ENCODE measurements at places on chromosomes 5 and 9.

GRCh38 chr5:153520137-153520536 lies 29.7 kb downstream of the GRIA1 start:
- no peak for DNase-seq

DNA sequence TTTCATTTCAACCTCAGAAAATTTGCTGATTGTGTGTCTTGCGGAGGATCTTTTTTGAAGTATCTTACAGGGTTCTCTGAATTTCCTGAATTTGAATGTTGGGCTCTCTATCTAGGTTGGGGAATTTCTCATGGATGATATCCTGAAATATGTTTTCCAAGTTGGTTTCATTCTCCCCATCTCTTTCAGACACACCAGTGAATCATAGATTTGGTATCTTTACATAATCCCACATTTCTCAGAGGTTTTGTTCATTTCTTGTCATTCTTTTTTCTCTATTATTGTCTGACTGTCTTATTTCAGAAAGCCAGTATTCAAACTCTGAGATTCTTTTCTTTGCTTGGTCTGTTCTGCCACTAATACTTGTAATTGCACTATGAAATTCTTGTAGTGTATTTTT lies 456.9 kb downstream of the PRELID2 start:
- no peak for DNase-seq

DNA sequence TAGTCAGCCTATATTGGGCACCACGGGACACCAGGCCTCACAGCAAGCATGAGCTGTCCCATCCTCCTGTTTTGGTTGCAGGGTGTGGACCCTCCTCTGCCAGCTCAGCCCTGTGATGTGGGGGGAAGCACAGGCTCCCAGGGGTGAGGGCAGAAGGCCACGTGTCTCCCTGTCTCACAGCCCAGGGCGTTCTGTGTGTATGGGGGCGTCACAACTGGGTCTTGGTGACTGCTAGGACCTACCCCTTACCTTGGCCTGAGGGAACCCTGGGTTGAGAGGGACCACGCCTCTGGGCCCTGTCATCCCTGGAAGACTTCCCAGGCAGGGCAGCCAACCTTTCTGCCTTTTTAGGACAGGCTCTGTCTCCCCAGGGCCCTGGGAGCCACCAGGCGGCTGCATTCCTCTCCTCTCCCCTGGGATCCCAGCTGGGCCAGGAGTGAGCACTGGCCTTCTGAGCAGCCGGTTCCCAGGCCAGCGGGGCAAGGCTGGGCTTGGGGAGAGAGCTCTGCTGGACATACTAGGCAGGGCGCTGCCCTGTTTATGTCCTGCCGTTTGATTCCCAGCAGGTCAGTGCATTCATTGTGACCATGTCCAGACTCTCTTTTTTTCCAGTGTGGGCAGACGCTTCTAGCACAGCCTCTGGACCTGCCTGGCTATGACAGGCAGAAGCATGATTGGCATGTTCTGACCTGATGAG lies 97.4 kb downstream of the DAB2IP start:
- no peak for DNase-seq

- no peak for DNase-seq
Measured at GRCh38 chr5:14265570-14265969, 122.4 kb downstream of the TRIO start.

DNA sequence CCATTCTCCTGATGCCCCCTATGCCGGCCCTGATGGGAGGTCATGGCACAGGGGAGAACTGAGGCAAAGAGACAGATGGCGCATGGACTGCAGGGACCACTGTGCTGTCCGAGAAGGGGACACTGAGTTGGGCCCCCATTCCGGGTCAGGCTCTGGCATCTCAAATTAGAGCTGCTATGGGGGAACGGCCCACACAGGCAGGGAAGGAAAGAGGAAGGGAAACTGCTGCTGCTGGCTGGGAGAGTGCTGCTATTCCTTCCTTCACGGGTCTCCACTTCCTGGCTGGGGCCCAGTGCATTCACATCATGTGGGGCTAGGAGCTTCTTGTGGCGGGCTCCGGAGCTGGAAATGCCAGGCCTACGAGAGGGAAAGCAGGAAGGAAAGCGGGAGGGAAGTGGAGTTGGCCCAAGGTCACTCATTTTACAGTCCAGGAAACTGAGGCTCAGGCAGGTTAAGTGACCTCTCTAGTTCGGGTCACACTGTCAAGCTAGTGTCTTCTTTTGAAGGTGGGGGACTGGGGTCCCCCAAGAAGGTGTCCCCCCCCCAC lies 1.3 kb upstream of the CARD19 start:
- no peak for DNase-seq

- DNase-seq = no peak
Measured at GRCh38 chr5:17177501-17178372, 39.7 kb upstream of the BASP1 start.

- no peak for DNase-seq
Measured at GRCh38 chr5:139108063-139108824, 89.9 kb downstream of the SIL1 start.

GRCh38 chr5:176365351-176366231 lies at the start of gene ARL10:
TSS of gene ARL10 (plus strand) at chr5:176365487. CDS start at chr5:176365564, 77 bp downstream.
- DNase-seq = no peak

- DNase-seq = no peak
Measured at GRCh38 chr9:99565203-99565602, 256.5 kb upstream of the NR4A3 start.

DNA sequence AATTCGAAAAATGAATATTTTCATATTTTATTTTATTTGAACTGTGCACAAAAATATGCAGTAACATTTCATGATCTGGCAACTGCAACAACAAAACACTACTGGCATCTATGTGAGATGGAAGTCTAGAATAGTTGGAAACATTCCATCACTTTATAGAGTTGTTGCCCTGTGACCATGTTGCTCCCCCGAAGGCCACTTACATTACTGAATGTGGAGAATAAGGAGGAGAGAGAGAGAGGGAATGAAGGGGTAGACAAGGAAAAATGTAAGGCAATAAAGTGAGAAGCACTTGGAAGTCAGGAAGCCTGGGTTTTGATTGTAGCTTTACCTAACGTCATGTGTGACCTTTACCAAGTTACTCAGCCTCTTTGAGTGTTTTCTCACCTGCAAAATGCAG lies 437.2 kb upstream of the EDIL3 start:
- DNase-seq = no peak

DNA sequence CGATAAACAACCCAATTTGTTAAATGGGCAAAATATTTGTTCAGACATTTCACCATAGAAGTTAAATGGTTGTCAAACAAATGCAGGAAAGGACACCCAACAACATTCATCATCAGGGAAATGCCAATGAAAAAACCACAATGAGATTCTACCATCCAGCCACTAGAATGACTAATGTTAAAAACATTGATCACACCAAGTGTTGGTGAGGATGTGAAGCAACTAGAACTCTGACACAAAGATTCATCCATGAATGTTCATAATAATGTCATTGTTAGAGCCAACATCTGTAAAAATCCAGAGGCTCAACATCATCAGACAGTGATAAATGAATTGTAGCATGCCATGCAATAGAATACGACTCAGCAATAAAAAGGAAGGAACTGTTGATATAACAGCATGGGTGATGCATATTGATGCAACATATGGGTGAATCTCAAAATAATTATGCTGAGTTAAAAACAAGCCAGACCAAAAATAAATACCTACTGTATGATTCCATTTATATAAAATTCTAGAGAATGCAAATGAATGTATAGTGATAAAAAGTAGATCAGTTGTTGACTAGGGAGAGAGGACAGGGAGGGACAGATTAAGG lies 55.9 kb upstream of the UNC5A start:
- DNase-seq = no peak

DNA sequence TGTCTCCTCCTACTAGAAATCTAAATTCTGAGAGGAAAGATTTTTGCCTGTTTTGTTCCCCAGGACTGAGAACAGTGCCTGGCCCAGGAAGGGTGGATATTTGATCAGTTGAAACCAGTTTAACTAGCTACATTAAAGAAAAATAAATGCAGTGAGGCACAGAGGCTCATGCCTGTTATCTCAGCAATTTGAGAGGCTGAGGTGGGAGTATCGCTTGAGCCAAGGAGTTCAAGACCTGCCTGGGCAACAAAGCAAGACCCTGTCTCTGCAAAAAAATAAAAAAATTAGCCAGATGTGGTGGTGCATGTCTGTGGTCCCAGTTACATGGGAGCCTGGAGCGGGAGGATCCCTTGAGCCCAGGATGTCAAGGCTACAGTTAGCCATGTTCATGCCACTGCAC lies 104.8 kb upstream of the CPEB4 start:
- no peak for DNase-seq

GRCh38 chr9:32587901-32588300 lies 14.9 kb upstream of the NDUFB6 start:
- DNase-seq = no peak

DNA sequence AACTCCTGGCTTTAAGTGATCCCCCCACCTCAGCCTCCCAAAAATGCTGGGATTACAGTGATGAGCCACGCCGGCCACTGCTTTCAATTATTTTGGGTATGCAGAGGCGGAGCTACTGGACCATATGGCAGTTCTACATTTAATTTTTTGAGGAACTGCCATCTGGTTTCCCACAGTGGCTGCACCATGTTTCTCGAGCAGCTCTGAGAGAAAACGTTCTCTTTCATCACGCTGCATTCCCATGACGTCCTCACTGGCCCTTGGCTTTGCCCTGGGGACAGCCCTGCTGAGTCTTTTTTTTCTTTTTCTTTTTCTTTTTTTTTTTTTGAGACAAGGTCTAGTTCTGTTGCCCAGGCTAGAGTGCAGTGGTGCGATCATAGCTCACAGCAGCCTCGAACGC lies 35.5 kb upstream of the GRHPR start:
- no peak for DNase-seq

- no peak for DNase-seq
Measured at GRCh38 chr5:177595991-177596774, 3.7 kb upstream of the B4GALT7 start.

GRCh38 chr9:136725612-136726011 lies 13.2 kb downstream of the DIPK1B start:
- no peak for DNase-seq

DNA sequence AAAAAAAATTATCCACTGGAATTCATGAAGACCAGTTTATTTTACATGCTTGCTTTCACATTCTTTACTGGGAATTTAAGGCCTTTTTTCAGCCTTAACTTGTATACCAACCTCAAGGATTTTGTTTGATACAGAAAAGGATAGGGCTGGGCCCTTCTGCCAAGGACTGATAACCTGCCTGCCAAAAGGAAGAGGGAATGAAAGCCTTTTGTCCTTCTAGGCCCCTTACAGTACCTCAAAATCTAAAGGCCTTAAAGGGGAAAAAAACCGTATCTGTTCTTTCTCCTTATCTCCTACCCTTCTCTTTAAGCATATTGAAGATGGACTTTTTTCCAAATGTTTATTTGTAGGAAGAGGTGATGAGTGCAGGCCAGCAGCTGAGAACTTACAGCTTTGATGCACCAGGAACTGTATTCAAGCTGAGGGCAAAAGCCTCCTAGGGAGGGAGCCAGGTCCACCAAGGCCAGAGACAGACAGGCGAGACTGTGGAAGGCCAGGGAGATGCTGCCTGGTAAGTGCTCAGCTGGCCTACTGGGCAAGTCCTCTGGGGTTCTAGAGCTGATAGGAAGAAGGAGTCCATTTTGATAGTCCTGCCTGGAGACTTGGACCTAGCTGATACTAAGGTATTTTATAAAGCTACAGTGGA lies 31.8 kb downstream of the FAXDC2 start:
- no peak for DNase-seq

GRCh38 chr5:153489611-153490010 lies 859 bp upstream of the GRIA1 start:
- DNase-seq = no peak

- peak; percentile 46 for DNase-seq
Measured at GRCh38 chr5:159915904-159916840, at the start of gene ADRA1B. TSS of gene ADRA1B (plus strand) at chr5:159916482. CDS start at chr5:159916906, 424 bp downstream.

DNA sequence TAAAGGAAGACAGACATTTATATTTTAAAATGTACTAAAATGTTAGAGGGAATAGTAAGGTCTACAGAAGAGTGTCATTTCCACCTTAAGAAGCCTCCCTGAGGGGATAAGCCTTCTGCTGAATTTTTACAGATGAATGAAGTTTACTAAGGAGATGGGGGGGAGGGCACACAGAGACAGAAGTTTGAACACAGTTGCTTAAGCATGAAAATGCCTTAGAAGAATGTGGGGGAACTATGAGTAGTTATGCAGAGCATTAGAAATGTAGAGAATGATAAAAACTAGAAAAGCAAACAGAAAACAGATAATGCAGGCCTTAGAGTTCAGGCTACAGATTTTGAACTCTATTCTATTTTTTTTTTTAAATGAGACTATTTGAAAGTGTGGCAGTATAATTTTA lies 232.2 kb upstream of the VLDLR start:
- no peak for DNase-seq

DNA sequence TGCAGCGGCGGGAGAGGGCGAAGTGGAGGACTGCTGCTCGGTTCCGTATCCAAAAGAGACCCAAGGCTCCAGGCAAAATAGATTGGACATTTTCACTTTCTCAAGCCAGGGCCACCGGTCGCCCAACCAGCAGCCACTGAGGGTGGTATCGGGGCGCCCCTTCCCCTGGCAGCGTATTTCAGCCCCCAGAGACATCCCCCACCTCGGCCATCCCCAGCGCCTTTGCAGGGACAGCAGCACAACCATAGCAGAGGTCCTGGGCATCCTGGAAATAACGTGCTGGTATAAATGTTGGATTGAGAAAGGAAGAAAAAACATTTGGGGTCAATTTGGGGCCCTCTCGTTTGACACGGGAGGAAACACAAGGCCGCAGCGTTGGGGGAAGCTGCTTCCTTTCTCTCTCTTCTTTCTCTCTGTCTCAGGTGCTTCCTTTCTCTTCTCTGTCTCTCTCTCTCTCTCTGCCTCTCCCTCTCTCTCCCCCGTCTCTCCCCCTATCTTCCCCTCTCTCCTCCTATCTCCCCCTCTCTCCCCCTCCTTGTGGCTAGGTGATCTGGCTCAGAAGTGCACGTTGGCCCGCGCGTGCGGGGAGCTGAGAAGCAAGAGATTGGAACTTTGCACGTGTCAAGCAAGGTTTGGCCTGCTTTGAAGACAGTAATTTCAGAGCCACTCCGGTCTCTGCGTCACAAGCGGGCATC lies 624 bp upstream of the RETREG1 start:
- DNase-seq = no peak

DNA sequence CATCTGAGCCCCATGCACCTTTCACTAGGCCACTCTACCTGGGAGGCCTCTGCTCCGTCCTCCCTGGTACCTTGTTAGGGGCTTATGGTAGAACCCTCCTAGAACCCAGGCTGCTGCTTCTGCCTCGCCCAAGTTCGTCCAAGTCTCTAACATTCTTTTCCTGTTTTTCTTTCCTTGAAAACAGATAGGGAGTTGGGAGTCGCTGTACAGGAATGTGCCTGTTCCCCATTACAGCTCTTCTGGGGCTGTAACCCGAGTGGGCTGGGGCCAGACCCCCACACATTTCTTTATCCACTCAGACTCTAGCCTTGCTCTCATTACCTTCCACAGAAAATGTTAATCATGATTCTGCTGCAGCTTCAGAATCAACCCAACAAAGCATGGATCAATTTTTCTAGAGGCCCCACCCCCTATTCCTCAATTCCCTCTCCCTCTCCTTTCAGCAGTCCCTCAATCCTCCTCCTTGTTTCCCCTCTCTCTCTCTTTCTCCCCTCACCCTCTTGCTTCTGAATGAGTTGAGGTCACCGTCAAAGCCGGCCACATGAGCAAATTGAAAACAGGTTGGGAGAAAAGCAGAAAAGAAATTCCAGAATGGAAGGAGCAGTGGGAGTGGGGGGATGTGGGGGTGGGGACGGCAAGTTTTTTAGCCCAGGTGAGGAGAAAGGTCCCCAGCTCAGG lies 193.8 kb upstream of the TRIM32 start:
- no peak for DNase-seq
